ENCODE measurements at places on chromosomes 4 and X.

GRCh38 chr4:107380836-107381438, 339.1 kb downstream of the PAPSS1 start:
- no peak for DNase-seq

DNA sequence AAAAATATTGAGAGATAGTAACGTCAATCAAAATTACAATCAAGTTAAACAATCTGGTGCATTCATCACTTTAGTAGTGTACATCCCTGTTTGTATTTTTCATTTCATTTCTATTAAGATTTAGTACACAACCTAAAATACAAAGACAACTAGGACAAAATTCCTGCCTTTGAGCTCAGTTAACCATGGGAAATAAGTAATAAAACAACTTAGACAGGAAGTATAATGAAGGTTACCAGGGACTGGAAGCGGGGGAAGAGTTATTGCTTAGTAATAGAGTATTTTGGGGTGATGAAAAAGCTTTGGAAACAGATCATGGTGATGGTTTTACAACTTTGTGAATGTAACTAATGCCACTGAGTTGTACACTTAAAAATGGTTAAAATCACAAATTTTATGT, 25.6 kb upstream of the ATXN3L start:
- DNase-seq: no peak

- peak; percentile 66 for DNase-seq
These were observed 622 bp downstream of the TAFAZZIN start for GRCh38 chrX:154411981-154412340.

GRCh38 chr4:185374573-185374972, 21.2 kb downstream of the LRP2BP start:
- DNase-seq: no peak

DNA sequence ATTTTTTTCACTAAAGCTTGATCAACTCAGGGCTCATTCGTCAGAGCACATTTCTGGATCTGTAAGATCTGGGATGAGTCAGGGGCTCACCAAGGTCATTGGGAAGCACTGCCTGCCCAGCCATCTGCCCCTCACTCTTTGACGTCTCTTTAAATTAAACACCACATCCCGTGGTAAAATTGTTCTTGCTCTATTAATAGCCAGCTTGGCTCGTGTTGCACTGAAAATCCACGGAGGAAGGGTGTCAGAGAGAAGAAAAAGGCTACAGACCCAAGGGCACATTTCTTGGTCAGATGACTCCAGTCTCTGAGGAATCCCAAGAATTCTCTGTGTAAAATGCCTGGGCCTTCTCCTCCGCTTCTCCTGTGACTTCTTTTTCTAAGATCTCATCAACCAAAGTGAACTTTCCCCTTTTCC, 45.7 kb upstream of the GATB start:
- no peak for DNase-seq

GRCh38 chr4:89174784-89175183, 63.5 kb downstream of the TIGD2 start:
- no peak for DNase-seq

GRCh38 chrX:103878466-103879122, 46.5 kb upstream of the RAB9B start:
- no peak for DNase-seq

GRCh38 chrX:153595387-153595786, 3.6 kb downstream of the CCNQ start:
- no peak for DNase-seq

- DNase-seq: no peak
These were observed 2.2 kb downstream of the ATP8A1 start for GRCh38 chr4:42654631-42655268.

GRCh38 chrX:40612511-40612910, 10.7 kb upstream of the MPC1L start:
- DNase-seq: no peak

DNA sequence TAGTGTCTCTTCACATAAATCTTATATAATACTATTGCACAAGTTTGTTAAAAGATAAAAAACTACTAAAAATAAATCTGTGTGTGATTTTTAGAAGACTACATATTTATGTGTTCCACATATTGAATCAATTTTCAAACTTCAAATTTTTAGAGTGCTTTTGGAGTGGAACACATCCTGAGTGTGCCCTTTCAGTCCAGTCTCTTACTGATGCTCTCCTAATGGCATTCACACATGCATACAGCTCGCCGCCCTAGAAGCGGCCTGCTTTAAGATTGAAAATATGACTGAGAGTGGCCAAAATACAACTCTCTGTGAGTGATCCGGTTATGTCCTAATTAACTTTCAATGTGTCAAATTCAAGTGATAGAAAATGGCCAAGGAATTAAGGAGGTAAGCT, 628.8 kb downstream of the ANKRD50 start:
- no peak for DNase-seq

DNA sequence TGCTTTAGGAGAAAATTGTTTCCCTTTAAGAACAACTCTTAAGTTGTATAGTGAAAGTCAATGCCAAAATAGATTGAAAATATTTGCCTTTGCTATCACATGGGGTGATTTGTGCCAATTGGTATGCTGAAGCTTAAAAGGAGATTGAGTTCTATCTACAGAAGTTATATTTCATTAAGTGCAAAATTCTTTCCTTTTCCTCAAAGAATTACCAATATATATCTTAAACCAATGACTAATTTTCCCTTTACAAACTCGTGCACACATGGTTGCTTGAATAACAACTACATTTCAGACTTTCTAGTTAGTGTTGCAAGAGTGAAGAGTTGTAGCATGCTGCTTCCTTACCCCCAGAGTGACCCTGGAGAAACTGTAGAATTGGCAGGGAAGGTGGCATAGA, 990.0 kb upstream of the PABPC4L start:
- no peak for DNase-seq

GRCh38 chr4:129335276-129335675, 239.3 kb downstream of the C4orf33 start:
- DNase-seq: no peak

DNA sequence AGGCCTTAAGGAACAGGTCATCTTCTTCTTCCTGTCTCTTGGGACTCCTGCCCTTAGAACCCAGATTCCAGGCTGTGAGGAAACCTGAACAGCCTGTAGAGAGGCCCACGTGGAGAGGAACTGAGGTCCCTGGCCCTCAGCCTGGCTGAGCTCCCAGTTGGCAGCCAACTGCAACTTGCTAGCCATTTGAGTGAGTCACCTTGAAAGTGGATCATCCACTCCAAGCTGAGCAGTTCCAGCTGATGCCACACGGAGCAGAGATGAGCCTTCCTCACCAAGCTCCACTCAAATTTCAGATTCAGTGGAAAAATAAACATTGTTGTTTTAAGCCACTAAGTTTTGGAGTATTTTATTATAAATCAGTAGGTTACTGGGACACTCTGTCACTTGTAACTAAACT, 392.5 kb downstream of the BCOR start:
- DNase-seq: no peak

- no peak for DNase-seq
These were observed 19.7 kb upstream of the GPR78 start for GRCh38 chr4:8560265-8561047.

DNA sequence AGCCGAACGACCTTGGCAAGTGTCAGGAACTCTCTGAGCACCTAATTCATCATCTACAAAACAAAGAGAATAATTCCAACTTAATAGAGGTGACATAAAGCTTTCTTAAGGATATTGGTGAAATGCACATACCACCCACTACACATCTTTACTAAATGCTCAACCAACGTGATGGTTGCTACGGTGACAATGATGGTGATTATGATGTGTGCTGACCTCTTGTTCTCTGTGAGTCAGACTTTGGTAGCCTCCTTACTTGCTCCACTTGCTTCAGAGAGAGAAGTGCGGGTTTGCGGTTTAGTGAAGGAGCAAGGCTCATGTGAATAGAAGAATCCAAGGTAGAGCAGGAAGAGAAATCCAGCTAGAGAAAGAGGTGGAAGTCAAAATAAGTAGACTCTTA, 52.8 kb upstream of the CLNK start:
- no peak for DNase-seq

DNA sequence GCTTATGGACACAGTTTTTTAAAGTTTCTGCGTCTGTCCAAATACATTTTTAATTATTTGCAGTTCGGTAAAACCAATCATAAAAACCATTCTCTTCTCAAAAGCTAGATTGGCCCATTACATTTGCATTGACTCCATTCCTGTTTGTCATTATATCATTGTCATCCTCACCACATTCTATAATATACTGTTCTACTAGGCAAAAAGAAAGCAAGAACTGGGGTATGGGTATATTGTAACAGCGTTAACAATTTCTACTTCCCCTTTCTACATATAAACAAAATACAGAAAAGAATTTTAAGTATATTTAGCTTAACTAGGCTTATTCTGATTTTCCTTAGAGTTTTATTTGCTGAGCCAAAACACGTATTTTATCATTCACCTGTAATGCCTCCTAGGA, 91.8 kb downstream of the RAP1GDS1 start:
- DNase-seq: no peak

DNA sequence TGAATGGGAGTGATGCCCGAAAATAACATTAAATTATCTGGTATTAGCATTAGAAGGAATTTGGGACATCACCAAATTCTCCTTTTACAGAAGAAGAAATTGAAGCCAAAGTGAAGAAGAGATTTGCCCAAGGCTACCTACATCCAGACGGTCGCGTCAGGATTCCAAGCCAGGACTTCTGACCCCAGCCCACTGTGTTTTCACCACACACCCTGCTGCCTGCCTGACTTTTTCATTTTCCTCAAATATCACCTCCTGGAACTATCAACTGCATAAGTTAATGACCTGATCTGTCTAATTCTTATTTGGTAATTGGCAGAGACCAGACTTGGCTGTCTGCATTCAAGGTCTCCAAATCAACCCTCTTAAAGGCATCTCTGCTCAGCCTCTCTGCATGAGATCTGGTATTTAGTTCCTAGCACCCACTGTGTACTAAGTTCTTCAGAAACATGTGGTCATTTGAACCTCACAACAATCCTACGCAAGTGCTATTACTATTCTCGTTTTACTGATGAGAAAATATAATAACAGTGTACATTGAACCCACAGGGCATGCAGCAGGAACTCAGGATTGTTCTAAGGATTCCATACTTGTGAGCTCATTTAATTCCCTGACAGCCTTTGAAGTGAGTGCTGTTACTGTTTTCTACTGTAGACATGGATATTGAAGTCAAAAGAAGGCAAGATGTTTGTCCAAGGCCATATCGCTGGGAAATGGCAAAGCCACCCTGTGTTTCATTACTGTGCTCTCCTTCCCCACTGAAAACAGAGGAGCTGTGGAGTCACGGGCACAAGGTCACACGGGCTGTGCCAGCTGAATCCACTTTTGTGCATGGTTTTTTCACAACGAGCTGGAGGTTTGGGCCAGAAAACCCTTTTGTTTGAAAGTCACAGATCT, 195.2 kb upstream of the C1QTNF7 start:
- DNase-seq: no peak

DNA sequence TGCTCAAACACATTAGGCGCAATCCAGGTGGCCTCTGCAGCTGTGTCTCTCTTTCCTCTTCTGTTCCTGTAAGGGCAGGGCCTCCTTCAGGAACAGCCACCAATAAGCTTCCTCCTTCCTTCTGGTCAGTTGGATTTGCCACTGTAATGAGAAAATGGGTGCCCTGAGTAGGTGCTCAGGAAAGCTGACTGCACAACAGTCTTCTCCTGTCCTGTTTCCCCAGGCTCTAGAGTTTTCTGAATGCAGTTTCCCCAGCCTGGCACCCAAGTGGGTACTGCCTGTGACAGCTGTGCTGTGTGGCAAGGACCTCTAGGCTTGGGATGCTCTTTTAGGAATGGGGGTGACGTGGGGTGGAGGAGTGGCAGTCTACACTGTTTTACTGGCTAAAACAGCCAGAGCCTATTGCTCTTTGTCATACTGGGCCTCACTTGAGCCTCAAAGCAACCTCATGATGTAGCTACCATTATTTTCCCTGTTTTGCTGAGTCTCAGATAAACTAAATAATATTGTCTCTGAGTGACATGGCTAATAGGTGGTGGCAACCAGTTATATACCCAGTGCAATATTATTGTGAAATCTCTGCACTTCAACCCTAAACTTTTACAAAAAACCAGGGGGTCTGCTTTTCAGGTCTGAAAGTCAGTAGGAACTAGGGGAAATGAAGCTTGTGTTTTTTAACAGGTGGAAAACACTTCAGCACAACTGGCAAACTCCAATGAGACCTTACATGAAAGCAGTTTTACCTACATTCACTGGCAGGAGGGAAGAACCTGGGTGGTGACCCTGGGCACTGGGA, 1.2 kb downstream of the CXCL2 start:
- DNase-seq: no peak

- DNase-seq: no peak
These were observed 61.7 kb upstream of the RELL1 start for GRCh38 chr4:37747772-37748330.

DNA sequence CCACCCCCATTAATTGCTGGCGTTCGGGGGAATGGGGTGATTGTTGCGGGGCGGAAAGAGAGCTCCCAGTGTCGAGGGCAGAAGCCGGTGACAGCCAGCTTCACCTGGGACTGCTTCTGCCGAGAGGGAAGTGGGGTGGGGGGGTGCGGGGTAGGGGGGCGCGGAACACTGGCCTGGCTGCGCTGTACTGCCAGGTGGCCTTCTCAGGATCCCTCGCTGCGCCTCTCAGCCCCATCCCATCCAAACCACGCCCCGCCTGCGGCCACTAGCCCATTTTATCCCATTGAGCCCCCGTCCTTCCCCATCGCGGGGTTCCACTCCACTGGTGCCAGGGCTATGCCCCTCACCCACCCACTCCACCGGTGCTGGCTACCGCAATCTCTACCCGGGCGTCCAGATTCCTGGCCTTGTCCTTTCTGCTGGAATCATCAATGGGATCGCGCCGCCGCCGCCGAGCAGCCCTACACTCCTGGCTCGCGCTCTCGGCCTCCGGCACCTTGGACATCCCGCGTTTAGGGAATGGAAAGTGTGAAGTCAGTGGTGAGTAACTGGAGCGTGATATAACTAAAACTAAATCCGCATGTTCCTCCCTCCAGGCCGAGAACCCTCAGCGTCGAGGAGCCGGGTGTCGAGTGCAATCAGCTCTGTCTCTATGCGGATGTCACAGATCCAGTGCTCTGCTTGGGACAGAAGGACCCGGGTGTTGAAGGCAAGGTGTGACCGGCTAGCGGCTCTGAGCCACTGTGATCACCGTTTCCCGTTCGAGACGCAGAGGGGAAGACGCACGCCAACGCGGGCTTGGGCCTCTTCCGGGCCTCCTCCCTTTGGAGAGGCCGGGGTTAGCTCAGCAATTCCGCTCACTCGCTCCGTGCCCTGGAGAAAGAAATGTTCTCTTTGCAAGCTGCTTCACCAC, 20.5 kb downstream of the NKX3-2 start:
- no peak for DNase-seq

DNA sequence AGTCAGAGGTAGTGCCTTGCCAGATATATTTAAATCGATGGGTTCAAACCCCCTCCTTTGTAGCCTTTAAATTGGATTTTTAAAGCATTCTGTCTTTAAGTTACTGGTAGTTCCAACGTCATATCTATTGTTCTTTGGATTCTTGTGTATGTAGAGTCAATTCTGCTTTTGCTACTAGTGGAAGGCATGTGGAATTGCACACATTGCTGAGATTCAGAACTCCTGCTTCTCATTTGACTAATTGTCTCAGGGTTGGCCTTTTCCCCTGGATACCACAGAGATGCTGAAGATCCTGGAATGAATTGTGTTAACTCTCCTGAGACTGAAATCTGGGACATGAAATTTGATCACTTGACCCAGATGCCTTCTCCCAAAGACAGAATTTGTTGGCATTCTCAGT, 328.3 kb upstream of the RPS6KA3 start:
- no peak for DNase-seq
